ENCODE measurements at places on chromosomes 1 and 21.

- DNase-seq = no peak
These were observed 77.8 kb upstream of the C1orf105 start for GRCh38 chr1:172342584-172343239.

DNA sequence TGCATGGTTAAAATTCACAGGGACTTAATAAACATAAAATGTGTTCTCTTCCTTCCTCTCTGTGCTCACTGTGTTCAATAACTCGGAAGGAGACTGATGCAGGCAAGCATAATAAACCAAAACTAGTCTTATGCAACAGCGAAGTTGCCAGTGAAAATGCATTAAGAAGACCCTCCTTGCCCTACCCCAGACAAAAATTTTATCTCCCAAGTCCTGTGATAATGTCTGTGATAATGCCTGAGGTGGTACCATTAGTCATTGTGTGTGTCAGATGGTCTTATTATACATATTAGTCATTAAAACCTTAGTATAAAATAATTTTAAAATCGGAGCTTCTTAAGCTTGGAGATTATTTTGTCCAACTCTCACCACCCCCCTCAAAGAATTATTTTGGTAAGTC is 97.8 kb downstream of the NGF start:
- no peak for DNase-seq

GRCh38 chr1:181430015-181430885 is 53.1 kb upstream of the CACNA1E start:
- DNase-seq = no peak

- DNase-seq = no peak
These were observed 159.1 kb upstream of the C8B start for GRCh38 chr1:57124768-57125446.

- DNase-seq = no peak
These were observed 118.4 kb downstream of the CRYAA start for GRCh38 chr21:43287111-43287760.

DNA sequence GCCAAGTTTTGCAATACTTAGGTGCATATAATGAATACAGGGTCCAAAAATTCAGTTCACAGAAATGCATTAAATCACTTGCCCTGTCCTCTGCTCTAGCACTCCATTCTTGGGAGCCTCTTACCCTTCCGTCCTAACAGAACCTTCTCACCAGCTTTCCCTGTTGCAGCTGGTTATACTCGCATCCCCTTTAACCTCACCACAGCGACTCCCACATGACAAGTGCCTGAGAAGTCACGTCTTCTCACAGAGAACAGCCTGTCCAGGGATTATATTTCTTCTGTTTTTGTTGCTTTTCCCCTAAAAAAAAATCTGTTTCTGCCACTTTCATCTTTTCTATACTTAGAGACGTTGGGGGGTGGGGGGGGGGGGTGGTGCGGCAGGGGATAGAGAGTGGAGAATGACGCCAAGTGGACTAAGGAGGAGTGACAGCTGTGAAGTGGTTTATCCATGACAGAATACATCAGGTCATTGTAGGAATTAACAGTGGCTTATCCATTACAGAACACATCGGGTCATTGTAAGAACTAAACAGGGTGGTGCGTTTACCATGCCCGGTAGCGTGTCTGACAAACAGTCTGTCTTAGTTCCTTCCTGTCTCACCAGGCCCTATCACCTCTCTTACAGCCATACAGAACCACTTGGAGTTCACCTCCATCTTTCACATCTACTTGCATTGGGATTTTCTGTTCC is 117.6 kb downstream of the UBE2U start:
- DNase-seq = no peak

DNA sequence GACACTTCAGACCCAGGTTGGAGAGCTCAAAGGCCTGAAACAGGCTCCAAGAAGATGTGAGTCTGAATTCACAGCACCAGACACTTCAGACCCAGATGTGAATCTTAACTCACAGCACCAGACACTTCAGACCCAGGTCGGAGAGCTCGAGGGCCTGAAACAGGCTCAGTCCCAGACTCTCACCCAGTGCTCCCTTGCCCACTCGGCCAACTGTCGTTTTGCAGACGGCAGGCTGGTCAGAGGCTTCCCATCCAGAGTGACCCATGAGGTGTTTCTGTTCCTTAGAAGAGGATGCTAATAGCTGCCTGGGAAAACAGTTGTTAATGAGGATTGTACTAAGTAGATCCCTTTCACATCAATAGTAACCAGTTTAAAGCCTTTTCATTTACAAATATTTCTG is 88.4 kb downstream of the ADARB1 start:
- no peak for DNase-seq

- no peak for DNase-seq
These were observed 5.9 kb upstream of the A3GALT2 start for GRCh38 chr1:33326785-33327184.

DNA sequence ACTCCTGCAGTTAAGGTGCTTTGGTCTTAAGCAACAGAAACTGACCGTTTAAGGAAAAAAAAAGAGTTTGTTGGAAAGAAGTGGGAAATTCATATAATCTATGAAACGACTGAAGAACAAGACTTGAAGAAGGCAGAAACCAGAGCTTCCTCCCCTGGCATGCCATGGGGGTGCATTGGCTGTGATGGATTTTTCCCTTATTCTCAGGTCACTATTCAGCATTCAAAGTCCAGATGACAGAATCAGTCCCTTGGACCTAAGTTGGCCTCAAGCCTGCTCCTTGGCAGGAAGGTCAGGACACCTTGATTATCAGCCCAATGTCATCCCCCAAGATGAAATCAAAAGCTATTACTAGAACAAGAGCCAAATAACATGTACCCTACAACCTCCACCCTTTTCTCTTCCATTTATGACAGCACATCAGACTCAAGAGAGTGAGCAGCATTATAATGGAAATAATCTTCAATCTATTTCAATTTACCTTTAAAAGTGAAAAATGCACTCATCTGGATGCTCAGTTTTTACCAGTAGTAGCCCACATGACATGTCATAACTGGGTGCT is 15.8 kb upstream of the TMEM9 start:
- no peak for DNase-seq

- no peak for DNase-seq
These were observed 125.3 kb upstream of the HMGB4 start for GRCh38 chr1:33738536-33738935.

- no peak for DNase-seq
These were observed 273.1 kb upstream of the SNX7 start for GRCh38 chr1:98388441-98388840.

DNA sequence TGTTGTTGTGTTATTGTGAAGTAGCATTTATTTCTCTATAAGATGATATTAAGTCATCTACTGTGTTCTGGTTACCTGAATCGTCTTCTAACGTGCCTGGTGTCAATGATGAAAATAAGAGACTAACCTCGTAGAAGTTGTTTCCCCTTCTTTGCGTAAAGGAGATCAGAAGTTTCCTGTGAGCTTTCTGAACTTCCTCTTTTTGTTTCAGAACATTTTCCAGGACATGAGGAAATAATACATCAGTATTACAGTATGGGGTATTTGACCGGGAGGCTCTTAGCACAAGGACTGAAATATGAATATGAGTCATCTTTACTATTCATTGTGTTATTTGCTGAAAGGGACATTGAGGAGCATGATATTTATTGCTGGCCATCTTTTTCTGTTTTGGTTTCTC is 1.3 kb downstream of the ST6GALNAC3 start:
- DNase-seq = no peak

GRCh38 chr1:221241157-221241556 is 361.9 kb downstream of the HLX start:
- DNase-seq = no peak

DNA sequence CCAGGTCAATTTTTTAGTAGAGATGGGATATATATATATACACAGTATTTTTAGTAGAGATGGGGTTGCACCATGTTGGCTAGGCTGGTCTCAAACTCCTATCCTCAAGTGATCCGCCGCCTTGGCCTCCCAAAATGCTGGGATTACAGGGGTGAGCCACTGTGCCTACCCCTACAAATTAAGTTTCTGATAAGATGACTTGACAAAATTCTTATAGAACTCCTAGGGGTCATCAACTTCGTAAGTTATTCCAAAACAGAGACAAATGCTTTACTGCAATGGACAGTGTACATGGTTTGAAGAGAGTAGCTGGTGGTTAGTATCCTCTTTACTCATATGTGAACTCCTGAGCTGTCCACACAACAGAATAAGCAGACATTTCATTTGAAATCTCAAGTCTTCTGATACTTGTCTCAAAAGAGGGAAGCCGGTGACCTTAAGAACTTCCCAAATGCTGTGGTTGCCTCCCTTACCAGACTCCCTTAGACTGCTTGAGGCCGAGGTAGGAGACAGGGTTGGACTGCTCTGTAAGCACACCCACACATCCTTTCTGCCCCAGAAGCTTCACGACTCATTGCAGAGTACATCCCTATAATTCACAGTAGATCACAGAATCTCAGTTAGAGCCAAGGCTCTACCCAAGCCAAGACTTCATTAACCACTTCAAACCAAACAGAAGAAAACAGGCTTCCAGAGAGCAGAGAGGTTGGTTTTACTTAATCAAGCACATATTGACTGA is 244.1 kb upstream of the IRF2BP2 start:
- DNase-seq = no peak

- no peak for DNase-seq
These were observed 19.2 kb upstream of the ID3 start for GRCh38 chr1:23578311-23578996.

- no peak for DNase-seq
These were observed 301.0 kb downstream of the RWDD3 start for GRCh38 chr1:95534985-95535384.

GRCh38 chr21:21216047-21216446 is 217.8 kb downstream of the NCAM2 start:
- DNase-seq = no peak

DNA sequence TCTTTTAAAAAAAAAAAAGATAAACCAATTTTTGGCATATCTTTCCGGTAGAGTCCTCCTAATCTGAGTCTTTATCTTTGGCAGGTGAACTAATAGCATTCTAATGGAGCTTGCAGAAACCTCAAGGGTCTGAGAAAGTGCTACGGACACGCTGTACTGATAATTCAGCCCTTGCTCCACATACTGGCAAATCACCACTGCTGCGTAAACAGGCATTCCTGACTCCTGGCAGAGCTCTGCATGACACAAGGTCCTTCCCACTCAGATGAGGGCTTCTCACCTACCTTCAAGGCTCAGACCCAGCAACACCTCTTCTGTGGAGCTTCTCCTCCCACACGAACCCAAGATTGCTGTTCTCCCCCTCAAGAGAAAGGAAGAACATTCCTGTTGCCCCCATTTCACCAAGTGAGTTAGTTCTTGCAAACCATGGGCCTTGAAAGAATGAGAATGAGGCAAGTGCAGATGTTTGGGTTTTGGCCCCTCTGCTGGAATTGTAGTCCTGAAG is 48.0 kb downstream of the LYST start:
- no peak for DNase-seq

- no peak for DNase-seq
These were observed 44.5 kb downstream of the ARHGEF16 start for GRCh38 chr1:3498986-3499385.

- no peak for DNase-seq
These were observed 18.4 kb upstream of the CLSPN start for GRCh38 chr1:35788139-35788538.

DNA sequence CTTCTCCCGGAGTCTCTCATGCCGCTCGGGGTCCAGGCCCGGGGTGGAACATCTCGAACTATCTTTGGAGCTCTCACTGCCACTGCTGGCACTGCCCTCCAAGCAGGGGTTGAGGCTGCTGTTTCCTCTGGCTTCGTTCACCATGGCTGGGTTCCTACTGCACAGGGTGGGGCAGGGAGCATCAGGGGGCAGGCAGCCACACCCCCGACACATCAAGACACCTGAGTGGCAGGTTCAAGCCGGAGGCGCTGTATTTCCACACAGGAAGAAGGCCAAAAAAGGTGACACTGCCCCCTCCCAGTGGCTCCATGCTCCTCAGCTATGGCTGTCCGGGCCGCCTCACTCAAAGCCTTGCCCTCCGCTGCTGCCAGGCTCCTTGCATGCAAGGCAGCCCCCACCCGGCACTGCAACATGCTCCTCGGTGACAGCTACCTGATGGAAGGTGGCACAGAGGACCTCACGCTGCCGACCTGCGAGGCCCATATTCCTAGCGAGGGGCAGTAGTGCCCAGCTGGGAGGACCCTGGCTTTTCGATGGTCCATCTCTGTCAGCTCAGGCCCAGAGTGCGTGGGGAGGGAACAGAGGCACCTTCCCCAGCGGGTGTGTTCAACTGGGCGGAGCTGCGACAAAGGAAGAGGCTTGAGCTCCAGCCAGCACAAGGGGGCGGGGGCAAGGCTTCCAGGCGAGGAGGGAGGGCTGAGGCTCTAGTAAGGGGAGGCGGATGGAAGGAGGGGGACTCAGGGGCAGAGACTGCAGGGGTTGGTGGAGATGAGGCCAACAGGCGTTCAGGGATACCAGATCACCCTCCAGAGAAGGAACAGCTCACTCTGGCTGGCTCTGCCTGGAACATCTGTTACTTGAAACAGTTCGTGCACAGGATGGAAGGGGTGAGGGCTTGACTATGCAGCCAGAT is 2.5 kb downstream of the MTHFR start:
- peak; percentile 91 for DNase-seq

DNA sequence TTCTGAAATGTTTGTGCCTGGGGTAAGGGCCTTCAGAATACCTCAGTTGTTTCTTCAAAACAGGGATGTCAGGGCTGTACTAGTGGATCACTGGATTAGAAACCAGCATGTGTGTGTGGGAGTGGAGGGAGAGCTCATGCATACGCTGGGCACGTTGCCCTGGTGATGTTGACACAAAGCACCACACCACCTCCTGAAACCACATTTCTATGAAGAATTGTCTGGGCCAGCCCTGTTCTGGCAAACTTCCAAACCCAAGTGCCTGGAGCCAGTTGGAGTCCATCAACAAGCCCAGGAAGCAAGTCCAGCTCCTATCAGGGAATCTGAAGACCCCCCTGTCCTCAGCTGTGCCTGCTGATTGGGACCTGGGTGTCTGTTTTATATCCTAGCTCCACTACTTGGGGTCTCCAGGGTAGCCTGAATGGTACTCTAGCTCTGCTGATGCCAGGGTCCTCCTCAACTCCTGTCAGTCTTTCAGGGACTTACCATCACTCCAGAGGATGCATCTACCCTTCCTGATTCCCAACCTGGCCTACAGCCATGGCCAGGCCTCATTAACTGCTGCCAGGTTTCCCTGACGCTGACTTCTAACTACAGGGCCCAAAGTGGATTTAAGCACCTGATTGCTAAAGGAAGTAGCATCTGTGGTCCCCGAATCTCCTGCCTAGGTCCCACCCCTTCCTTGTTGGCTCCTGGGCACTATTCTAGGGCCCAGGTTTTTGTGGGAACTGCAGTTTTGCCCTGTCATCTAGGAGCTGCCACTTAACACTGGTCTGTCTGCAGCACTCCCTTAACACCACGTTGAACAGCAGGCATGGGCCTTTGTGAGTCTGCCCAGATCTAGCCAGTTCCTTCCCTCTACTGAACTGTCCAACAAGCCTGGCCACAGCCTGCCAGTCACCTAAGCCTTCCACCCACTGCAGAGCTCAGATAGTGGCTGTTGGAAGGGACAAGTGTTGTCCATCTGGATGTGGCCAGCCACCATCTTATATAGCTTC is 45.5 kb downstream of the LPAR3 start:
- no peak for DNase-seq
